ENCODE measurements at places on chromosomes 11 and 22.

DNA sequence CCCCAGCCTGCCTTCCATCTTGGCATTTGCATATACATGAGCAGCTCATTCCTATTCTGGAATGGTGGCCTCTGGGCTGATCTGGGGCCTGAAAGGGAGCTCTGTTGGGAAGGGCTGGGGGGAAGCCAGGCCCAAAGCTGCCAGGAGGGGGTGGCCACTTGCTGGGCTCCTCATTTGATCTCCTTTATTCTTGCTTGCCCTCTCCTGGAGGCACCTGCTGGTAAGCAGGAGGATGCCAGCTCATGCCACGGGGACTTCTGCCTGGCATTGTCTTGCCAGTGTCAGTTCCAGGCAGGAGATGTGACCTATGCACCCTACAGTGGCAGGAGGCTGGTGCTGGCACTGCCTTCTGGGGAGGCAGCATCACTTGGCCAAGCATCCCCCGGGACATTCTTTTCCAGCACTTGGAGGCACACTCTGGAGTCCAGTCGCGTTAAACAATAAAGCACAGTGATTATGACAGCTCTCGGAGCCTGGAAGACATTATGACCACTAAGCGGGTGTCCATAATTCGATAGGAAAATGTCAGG, 128.3 kb downstream of the NTM start:
- no peak for DNase-seq

DNA sequence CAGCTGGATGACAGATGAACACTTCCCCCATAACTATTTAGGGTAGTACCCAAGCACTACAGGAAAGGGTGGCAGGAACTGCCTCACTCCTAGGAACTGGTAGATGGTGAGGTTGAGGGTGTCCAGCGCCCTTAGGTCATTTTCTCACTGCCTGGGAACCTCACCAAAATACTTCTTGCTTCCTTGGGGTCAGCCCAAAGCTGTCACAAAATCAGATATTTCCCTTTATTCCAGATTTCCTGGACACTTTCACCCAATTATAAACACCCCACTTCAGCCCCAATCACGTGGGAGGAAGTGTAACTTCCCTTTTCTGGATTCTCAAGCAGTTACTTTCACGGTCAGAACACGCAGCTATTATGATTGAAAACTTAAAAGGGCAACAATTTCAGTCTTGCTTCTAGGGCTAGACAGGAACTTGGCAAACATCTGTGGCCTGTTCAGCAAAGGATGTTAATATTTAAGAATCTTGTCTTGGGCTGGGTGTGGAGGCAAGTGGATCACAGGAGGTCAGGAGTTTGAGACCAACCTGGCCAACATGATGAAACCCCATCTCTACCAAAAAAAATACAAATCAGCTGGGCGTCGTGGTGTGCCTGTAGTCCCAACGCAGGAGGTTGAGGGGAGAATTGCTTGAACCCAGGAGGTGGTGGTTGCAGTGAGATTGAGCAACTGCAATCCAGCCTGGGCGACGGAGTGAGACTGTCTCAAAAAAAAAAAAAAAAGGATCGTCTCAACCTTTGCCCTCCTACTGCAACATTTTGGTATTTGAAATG, 4.0 kb downstream of the FTH1 start:
- DNase-seq, result no peak

GRCh38 chr11:78161962-78162371, 22.5 kb upstream of the ALG8 start:
- DNase-seq, result no peak

DNA sequence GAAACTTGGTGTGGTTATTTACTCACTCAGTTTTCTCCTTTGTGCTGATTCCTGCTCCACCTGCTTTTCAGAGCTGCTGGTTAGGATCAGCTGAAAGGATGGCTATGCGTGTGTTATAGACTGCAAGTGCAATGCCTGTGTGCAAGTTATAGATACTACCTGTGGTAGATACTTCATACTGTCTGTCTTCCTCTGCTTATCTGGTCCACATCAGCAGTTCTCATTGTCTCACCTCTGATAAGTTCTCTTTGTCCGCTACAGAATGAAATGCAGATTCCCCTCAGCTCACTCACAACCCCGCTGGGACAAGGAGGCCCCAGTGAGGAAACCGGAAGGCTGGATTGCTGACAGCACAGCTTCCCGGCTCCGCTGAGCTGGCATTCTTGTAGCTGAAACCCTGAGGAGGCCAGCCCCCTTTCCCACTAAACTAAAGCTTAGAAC, 37.5 kb upstream of the LYVE1 start:
- DNase-seq, result no peak

DNA sequence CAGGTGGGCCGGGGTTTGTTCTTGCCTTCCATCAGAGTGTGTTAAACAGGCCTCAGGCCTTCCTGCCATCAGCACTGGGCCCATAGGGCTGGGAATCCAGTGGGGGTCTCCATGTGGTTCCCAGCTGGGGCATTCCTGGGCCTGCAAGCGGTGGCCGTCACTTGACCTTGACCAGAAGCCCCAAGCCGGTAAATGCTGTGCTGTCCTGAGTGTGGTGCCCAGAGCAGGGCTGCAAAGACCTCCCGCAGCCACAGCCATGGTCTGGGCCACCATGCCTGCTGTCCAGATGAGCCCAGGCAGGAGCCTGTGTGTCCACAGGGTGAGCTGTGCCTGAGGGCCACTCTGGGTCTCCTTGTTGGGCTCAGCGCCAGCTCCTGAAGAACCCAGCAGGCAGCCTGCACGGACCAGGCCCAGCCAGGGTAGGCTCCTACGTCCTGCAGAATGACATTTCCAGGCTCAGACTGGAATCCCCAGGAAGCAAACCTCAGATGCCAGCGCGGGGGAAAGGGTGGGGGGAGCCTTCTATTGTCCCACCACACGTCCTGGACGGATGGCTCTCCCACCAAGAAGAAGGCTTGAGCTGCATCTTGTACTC, 117.3 kb downstream of the KCNQ1OT1 start:
- DNase-seq, result no peak

GRCh38 chr11:67644472-67645418, 5.2 kb upstream of the TBX10 start:
- no peak for DNase-seq

GRCh38 chr11:60910281-60910687, 3.7 kb upstream of the TMEM109 start:
- no peak for DNase-seq

DNA sequence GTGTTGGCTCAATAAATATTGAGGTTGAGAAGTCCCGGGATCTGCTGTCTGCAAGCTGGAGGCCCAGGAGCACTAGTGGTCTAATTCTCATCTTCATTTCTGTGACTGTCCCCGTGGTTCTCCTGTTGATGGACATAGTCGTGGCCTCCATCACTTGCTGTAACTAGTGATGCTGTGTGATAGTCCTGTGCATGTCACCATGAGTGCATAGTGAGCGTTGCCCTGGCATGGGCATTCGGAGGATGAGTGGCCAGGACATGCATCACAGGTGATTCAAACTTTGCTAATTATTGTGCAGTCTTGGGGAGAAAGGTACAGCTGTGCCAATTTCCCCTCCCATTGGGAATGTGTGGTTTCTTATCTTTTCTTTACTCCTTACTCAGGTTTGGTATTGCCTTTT, 902.2 kb downstream of the BRD1 start:
- DNase-seq, result no peak

- peak; percentile 80 for DNase-seq
Measured at GRCh38 chr11:91981995-91982394, 242.6 kb upstream of the FAT3 start.

DNA sequence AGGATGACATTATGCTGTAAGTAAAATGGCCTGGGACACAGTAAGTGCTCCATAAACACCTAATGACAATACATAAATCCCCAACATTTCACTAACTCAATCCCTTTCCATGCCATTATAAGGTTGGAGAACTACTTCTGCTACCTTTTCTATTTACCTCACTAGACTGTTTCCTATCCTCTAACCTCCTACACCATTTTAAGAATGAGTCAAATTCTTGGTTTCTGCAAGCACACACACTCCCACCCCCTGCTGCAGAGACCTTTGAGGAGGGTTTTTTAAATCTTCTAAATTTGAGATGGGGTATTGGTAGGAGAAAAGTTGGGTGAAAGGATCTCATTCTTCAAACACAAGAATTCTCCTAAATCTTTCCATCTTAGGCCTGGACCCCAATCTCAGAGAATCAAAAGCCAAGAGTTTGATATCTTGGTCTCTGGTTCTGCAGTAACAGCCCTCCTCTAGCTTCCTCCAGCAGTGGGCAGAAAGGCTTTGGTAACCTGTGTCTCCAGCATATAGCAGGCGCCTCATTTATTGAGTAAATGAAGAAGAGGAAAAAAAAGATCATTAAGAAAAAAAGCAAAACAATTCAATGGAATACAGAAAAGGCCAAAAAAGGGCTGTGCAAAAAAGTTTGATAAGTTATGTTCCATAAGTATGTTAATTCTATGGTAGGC, 42.3 kb downstream of the SYTL2 start:
- no peak for DNase-seq

- DNase-seq, result no peak
Measured at GRCh38 chr11:1727096-1727690, 23.2 kb downstream of the IFITM10 start.

DNA sequence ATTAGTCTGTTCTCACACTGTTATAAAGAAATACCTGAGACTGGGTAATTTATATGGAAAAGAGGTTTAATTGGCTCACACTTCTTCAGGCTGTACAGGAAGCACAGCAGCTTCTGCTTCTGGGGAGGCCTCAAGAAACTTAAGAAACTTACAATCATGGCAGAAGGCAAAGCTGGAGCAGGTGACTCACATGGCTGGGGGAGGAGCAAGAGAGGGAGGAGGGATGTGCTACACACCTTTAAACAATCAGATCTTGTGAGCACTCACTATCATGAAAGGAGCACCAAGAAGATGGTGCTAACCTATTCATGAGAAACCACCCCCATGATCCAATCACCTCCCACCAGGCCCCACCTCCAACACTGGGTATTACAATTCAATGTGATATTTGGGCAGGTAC, 381.6 kb downstream of the ETS1 start:
- no peak for DNase-seq
